ENCODE measurements at places on chromosomes 6 and 20. TPM values are rescaled to one million over a fixed set of nuclear protein-coding genes. Genes with fewer than 3 reads are reported as not detected.

Gene SLC44A4
- 12.4 TPM for total RNA-seq

Gene PSORS1C1
- total RNA-seq, result 1.1 TPM

Gene FNDC1
- 0.14 TPM for total RNA-seq

Gene TCP11
- not detected for total RNA-seq

Gene SMAP1
- total RNA-seq, result 19.6 TPM

Data from epithelial cell of proximal tubule (primary cell).